ENCODE measurements at places on chromosomes 12 and 14.

DNA sequence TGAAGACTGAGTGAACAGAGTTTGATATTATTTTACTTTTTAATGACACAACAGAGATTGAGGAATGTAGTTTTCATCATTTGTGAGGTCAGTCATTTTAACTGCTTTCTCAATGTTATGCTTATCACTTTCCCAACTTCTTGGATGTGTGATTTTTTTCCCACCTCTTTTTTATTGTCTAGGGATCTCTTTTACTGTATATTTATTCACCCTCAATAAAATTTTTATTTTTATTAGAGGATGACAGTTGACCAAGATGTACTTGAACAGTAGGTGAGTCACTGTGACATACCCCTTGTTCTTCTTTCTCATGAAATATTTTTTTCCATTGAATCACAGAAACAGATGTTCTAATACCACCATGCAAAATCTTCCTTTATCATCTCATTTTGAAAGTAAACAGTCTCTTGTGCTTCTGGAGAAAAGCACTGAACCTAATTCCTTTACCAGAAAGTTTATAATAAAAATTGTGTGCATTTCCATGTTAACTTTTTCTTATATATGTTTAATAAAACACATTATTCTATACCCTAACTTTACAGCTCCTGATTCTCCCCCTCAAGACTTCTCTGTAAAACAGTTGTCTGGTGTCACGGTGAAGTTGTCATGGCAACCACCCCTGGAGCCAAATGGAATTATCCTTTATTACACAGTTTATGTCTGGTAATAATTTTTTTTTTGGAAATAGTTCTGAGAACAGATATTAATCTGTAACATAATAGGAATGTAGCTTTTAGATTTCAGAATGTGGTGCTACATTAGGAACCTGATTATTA is 65.9 kb downstream of the PTPRQ start:
- no peak for DNase-seq

DNA sequence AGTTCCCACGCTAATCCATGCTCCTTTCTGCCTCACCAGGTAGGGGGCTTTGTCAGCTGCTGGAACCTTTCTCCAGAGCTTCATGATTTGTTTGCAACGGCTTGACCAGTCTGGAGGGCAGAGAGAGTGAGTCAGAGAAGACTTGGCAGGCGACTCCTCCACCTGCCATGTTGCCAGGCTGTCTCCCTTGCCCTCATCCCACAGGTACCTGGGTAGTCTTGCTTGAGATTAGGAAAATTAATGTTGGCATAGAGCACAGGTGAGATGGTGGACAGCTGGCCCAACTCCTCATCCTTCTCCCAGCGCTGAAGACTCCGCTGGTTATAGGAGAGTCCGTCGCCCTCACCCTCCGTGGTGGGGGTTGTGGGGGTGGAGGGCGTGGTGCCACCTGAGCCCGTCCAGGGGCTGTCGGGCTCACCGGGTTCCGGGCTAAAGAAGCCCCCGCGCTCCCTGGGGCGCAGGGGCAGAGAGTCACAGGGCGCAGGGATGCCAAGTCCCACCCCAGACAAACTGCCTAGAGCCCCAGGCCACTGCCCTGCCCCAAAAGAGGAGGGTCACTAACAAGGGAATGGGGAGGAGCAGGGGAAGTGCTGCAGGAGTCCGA is 18.6 kb downstream of the KMT2D start:
- no peak for DNase-seq

GRCh38 chr12:14260011-14260993 is 105.2 kb upstream of the ATF7IP start:
- DNase-seq, result no peak

GRCh38 chr12:53143355-53143754 is 37.2 kb upstream of the ZNF740 start:
- DNase-seq, result no peak

All from activated T-cell treated with anti-CD3 and anti-CD28 coated beads, Interleukin-2, amount 50 U/mL, for 24 hours (primary cell).